ENCODE measurements at places on chromosomes 16 and 17.

- no peak for DNase-seq
Measured at GRCh38 chr17:61414141-61414935, 14.7 kb downstream of the TBX2 start.

DNA sequence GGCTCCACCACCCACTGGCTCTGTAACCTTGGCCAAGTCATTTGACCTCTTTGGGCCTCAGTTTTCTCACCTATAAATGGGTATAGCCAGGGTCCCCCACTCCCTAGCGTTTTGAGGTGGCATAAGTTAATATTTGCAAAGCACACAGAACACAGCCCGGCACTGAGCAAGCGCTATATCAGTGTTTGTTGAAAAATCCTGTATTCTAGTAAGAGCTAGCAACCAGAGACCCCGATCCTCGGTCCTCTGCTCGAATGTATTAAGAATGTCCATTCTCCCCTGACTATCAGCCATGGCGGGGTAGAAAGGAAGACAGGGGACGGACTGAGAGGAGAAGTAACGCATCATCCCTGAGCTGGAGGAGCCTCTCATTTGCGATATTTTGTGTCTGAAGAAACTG lies 131.2 kb downstream of the IRF8 start:
- no peak for DNase-seq

- DNase-seq: peak; percentile 94
Measured at GRCh38 chr16:75555213-75555706, 792 bp downstream of the TMEM231 start.

DNA sequence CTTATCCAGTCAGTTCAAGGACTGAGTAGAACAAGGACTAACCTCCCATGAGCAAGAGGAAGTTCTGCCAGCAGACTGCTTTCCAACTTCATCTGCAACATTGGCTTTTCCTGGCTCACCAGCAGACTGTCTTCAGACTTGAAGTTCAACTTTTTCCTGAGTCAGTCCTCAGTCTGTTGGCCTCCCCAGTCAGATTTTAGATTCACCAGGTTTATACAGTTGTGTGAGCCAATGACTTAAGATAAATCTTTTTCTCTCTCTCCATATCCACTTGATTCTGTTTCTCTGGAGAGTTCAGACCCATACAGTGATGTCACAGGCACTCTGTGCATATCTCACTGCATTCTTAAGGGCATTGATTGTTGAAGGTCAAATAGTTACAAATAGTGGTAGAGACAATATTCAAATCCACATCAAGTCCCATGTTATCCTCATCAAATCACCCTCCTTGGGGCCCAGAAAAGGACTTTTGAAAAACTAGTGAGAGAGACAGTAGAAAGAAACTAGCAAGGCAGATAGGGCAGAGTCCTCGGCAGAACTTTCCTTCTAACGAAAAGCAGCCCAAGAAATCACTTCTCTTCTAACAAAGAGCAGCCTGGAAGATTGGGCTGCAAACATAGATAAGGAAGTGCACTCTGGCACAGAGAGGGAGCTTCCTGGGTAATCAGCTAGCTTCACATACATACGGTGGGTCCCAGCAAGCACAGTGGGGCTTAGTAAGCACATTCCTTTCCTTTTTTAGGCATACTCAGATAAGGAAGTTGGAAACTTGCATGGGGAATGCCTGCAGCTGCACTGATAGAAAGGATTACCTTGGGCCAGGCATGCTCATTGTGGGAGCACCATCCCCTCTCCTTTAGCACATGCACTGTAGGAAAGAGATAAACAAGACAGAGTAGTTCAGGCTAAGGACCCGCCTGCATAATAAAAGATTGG lies 132.3 kb upstream of the FAM20A start:
- DNase-seq: no peak

- DNase-seq: no peak
Measured at GRCh38 chr16:46687486-46687885, 1.5 kb downstream of the VPS35 start.

- no peak for DNase-seq
Measured at GRCh38 chr16:11602321-11602720, 15.6 kb upstream of the LITAF start.

- DNase-seq: no peak
Measured at GRCh38 chr16:56339431-56340195, 85.7 kb downstream of the AMFR start.

DNA sequence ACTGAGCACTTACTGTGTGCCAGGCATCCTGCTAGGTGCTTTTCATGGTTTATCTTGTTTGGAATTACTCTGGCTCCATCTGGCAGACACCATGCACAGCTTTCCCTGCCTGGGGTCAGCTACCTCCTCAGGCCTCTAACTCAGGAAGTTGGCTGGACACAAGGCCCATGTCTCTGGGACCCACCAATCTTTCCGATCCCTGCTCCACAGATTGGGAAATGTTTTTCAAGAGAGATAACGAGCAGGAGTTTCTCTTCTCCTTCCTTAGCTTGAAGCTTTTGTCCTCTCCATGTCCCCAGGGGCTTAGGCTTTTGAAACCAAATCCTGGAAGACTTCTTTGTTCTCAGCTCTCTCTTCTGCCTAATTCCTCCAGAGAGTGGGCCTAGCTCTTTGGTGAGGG lies 11.5 kb upstream of the ELAC2 start:
- no peak for DNase-seq

GRCh38 chr16:3020604-3021448 lies 658 bp downstream of the TNFRSF12A start:
- peak; percentile 71 for DNase-seq

DNA sequence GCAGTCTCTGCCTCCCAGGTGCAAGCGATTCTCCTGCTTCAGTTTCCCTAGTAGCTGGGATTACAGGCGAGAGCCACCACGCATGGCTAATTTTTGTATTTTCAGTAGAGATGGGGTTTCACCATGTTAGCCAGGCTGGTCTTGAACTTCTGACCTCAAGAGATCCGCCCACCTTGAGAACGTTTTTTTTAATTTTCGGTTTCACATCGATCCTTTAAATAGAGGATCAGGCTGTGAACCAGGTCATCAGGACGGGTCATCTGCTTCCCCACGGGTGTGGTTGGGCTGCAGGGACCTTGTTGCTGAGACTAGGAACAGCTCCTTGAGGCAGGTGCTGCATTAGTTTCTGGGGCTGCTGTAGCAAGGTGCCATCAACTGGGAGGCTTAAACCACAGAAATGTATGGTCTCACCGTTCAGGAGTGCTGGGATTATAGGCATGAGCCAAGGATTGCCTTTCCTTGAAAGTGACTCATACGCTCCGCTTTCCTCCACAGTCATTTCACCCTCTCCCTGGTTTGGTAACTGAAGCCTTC lies 7.9 kb upstream of the NAGPA start:
- DNase-seq: no peak

DNA sequence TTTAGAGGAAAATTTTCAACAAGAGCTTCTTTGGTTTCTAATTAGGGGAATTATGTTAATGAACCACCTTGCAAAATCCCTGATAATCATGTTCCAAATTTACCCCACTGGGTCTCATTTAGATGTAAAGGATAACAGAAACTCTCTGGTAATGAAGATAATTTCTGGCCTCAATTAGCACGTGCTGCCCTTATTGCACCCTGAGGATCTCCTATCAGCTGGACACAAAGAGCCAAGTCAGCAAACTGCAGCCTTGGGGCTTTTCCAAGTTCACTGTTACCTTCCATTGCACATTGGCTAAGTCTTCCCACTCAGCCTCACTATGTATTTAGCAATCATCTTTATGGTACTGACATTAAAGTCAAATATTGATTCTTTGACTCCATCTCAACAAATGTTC lies 78.1 kb downstream of the GP2 start:
- no peak for DNase-seq

DNA sequence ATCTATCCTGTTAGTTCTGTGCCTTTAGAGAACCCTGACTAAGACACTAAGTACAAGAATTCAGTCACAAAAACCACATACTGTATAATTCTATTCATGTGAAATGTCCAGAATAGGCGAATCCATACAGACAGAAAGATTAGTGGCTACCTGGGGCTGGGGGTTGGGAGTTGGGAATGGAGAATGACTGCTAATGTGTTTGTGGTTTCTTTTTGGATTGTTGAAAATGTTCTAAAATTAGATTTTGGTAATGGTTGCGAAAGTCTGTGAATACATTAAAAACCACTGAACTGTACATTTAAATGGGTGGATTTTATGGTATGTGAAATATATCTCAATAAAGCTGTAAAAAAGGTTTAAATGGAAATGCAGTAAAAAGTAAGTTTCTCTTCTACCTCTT lies 80.4 kb upstream of the AKTIP start:
- DNase-seq: no peak

- no peak for DNase-seq
Measured at GRCh38 chr17:82961366-82962162, 117.8 kb upstream of the METRNL start.

- DNase-seq: no peak
Measured at GRCh38 chr16:87499189-87499486, 6.3 kb upstream of the ZCCHC14 start.

GRCh38 chr17:61233991-61234750 lies 165.5 kb upstream of the TBX2 start:
- DNase-seq: no peak

DNA sequence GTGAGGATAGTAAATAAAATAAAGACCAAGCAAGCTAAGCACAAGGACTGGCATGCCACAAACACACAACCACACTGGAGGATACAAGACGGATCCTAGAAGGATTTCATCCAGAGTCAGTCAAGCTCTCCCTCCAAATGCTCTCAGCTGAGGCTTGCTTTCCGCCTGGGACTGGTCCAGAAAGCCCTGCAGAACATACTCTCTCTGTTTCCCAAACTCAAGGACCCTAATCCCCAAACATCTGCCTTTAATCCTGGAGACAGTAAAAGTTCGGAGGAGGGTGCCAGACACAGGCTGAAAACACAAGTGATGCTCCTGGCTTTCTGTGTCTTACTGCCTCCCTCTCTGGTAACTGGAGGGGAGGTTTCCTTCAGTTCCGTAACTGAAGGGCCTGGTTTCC lies 5.3 kb upstream of the HSD11B2 start:
- DNase-seq: no peak

DNA sequence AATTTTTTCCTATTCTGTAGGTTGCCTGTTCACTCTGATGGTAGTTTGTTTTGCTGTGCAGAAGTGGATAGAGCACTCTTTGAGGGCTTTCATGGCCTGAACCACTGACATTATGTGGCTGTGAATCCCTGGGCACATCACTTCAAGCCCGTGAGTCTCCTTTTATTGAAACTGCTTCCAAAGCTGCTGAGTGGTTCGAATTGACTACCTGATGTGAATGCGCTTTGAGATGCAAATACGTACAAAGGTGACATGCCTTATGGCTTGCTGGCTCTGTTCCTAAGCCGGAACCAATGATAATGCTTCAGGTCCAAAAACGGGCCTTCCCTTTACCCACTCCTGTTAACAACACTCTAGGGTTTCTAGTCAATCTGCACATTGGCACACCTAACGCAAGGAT lies 34.3 kb downstream of the ASPA start:
- no peak for DNase-seq

- DNase-seq: no peak
Measured at GRCh38 chr17:27940503-27941428, 47.6 kb upstream of the LYRM9 start.

DNA sequence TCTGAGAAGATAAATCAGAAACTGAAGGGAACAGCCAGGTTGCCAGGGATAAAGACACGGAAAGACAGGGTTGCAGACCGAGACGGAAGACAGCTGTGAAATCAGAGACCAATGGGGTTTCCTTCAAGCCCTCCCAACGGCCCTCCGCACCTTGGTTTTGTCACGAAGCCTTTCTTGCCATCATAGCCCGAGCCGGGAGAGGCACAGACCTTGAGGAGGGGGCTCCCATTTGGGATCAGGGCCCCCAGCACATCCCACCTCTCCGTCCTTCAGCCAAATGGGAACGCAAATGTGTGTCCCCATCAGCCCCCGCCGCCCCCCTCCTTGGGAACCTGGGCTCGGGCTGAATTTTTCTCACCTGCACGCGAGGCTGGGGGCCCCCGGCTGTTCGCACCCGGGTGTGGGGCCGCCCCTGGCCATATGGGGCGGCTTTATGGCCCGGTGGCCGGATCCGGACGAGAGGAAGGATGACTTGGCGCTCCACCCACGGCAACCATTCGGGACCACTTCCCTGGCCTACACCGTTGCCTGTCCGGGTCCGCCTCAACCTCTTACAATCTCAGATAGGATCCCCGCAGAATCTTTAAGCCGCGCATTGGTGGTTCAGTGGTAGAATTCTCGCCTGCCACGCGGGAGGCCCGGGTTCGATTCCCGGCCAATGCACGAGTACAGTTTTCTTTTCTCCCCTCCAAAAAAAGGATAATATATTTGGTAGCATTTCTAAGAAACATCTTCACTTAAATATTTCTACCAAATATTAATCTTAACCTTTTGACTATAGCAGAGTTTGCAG lies 1.4 kb upstream of the HES7 start:
- DNase-seq: peak; percentile 94

DNA sequence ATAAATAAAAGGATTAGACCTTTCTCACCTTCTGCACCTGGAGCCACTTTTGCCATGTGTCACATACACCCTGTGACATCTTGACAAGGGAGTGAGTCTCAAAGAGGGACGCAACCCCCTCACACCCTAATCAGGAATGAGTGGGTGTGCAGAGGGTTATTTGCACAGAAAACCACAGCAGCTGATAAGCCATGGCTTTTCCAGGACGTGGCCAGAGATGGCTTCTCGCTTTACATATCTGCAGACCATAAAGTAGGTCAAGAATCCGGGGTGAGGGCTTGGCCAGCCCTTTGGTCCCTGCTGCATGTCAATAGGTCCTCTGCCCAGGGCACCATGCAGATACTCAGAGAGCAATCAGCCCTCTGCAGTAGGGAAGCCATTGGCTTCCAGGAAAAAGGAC lies 2.4 kb upstream of the CD300LF start:
- no peak for DNase-seq

DNA sequence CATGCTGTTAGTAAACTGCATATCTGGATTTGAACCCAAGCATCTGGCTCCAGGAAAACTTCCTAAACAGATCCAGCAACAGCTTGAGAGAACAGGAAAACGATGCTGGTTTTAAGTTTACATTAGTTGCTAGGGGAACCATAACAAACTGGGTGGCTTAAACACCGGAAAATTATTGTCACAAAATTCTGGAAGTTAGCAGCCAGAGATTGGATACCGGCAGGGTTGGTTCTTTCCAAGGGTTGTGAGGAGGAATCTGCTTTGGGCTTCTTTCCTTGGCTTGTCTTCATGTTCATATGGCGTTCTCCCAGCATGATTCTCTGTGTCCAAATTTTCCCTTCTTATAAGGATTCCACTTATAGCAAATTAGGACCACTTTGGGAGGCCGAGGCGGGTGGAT lies 276.9 kb upstream of the TOM1L1 start:
- DNase-seq: no peak

DNA sequence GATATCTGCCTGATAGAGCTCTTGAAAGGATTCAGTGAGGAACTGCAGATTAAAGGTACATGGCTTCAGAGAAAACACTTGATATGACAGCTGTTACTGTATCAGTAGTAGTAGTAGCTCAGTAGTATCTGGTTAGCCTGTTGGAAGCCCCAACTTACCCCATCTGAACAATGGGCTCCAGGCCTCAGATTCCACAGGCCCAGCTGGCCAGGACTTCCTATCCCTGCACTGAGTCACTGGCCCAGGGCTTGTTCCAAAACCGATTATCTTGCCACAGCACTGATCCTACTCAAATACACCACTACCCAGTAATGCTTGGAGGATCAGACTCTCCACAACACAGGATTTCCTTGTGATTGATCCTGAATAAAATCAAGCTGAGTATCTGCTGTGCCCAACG lies 32.6 kb downstream of the DCUN1D3 start:
- DNase-seq: no peak
